ENCODE measurements at places on chromosomes 5 and 9. TPM values are rescaled to one million over a fixed set of nuclear protein-coding genes. Genes with fewer than 3 reads are reported as not detected.

The AQP7 gene
- 1.9 TPM for total RNA-seq

The GFPT2 gene
- total RNA-seq: 14.6 TPM

The KCNN2 gene
- 0.29 TPM for total RNA-seq

The ADAM19 gene
- total RNA-seq: 316 TPM

The SPAAR gene
- total RNA-seq: 0.18 TPM

- no peak for DNase-seq
These were observed 59.1 kb upstream of the CTNNA1 start for GRCh38 chr5:138694146-138694545.

GRCh38 chr9:31839273-31839672 lies 545.2 kb upstream of the ACO1 start:
- no peak for DNase-seq

DNA sequence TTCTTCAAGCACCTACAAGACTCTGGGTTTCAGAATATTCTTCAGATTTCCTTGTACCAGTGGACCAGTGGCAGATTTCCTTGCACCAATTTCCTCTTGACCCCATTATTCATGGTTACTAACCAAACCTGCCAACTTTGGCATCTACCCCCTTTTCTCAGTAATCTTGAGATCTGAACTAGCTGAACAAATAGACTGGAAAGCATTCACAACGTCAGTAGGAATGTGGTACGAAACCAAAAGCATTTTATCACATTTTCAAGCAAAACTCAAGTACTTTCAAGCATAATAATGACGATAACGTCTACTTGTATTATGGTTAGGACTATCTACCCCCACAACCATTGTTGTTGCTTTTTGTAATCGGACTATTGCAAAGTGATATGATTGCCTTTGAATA lies 1217.3 kb downstream of the PTPRD start:
- DNase-seq: no peak

GRCh38 chr5:15510831-15511230 lies 10.9 kb downstream of the FBXL7 start:
- no peak for DNase-seq

GRCh38 chr9:108423433-108423832 lies 432.4 kb downstream of the ACTL7B start:
- no peak for DNase-seq

- DNase-seq: no peak
These were observed 563.9 kb upstream of the CLINT1 start for GRCh38 chr5:158422653-158423515.

- DNase-seq: no peak
These were observed 32.2 kb downstream of the ENTREP1 start for GRCh38 chr9:69357030-69357775.

- no peak for DNase-seq
These were observed 11.8 kb downstream of the RMI1 start for GRCh38 chr9:83992407-83992806.

DNA sequence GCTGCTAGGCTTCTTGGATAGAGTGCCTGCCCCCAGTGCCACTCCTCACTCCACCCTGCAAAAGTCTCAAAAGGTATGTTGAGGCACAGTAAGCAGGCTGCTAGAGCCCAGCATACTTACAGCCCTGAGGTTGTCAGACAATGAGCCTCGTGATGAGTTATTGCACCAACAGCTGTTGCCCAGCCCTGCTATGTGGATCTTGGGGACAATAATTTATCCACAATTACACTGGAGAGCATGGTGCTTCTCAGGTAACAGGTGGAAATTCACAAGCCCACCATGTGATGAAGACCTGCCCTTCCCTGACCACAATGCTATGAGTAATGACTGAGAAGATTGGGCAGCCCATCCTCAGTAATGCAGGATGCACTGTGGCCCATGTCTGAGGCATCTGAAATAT lies 36.5 kb downstream of the KCNIP1 start:
- no peak for DNase-seq

GRCh38 chr9:131264231-131264630 lies 12.1 kb downstream of the FAM78A start:
- no peak for DNase-seq

DNA sequence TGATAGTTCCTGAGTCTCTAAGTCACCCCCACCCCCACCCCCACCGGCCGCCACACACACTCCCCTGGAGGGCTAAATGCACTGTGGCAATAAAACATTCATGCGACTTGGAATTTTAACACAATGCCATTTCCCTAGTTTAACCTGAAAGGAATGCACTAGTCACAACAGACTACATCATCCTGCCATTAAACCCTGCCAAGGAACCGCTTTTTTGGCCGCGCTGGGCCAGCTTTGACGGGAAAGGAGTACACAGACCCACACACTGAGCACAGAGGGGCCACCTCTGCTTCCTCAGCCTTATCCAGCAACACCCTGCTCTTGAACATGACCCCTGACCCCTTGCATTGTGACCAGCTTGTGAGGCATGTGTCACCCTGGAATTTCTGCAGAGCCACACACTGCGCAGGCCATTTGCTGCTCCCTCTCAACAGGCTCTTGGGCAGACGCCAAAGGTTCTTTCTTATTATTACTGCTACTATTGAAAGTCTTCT lies 165.3 kb downstream of the BNC2 start:
- DNase-seq: peak; percentile 99

GRCh38 chr5:175597718-175598117 lies 60.2 kb upstream of the HRH2 start:
- DNase-seq: no peak
